ENCODE measurements at places on chromosomes 1 and 21. TPM values are rescaled to one million over a fixed set of nuclear protein-coding genes. Genes with fewer than 3 reads are reported as not detected.

SPRR1B gene
- not detected for total RNA-seq

UBE2U gene
- not detected for total RNA-seq

KCNK2 gene
- 1.6 TPM for total RNA-seq

SYT2 gene
- 0.53 TPM for total RNA-seq

GALNT2 gene
- total RNA-seq: 95.7 TPM

- no peak overlapping the region for H3K27ac ChIP-seq
- H3K36me3 ChIP-seq: no peaks in the 10 kb centered on the region
- no peak overlapping the region for H3K4me3 ChIP-seq
- DNase-seq: no peak
- H3K4me1 ChIP-seq: no peaks in the 10 kb centered on the region
Measured at GRCh38 chr1:214993419-214993818, 89.1 kb upstream of the KCNK2 start.

- no peaks in the 10 kb centered on the region for H3K27me3 ChIP-seq
- H3K4me1 ChIP-seq: peaks cover 19% of the 10 kb centered on the region
- no peak for DNase-seq
- H3K27ac ChIP-seq: no peak overlapping the region
- no peaks in the 10 kb centered on the region for H3K36me3 ChIP-seq
- no peak overlapping the region for H3K4me3 ChIP-seq
Measured at GRCh38 chr1:229203991-229204632, 66.8 kb upstream of the RAB4A start.

DNA sequence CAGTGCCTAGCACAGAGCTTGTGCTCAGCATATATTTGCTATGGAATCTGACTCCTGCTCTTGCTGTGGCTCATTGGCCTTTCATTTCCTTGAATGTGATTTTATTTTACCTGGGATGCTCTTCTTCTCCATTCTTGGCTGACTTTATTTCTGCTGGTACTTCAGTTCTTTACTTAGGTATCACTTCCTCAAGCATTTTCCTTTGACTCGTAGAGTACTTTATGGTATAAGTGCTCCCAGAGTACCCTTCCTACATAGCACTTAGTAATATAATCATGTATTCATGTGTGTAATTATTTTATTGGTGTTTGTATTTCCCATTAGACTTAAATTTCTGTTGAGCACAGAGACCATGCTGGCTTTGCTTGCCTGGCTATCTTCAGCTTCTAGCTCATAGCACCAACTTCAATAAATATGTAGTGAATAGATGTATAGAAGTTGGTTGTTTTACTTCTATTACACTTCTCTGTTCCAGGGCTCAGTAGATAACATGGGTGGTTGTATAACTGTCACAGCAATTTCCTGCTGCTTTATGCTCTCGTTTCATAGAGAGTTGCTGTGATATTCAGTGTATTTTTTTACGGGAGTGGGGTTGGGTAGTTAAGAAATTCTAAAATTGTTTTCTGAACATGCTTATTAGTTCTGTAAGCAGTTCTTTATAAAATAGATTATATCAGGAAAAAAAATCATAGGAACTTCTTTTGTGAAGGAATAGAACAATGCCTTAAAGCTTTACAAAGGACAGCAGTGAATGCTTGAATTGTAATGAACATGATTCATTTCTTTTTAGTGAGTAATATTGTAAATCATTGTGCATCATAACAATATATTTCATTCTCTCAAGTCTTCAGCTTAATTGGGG is 112.2 kb downstream of the NEK7 start:
- H3K4me1 ChIP-seq: no peaks in the 10 kb centered on the region
- no peak overlapping the region for H3K27ac ChIP-seq
- DNase-seq: no peak

DNA sequence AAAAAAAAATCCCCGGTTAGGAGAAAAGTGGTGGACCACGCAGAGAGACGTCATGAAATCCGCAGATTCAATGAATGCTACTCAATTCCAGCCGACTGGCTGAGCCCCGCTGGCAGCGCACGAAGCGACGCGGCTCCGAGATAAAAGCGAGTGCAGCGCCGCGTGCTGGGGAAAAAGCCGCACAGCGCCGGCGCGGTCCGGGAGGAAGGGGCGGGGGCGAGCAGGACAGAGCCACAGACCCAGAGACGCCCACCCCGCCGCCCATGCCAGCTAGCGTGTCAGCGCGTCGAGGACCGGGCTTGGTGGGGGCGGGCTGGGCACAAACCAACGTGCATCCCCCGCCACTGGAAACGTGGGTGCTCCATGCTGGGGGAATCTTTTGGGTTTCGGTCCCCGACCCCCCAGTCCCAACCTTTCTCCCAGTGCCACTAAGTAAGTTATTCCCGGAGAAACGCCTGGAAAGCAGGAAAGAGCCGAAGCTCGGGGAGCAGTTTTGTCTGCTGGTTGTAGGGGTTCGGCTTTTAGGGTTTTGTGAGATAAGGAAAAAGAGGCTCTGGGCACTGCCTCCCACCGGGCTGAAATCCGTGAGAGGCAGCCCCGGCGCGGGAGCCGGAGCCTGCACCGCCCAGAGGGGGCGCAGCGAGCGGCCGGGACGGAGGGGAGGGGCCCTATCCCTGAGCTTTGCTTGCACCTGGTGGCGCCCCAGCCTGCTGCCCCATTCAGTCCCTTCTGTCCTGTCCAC is at the start of gene KCNJ6:
TSS of gene KCNJ6 (minus strand) at position 148 of the 742 bp plus-strand sequence. CDS start 75,775 bp downstream, outside the sequence.
- no peaks in the 10 kb centered on the region for H3K4me1 ChIP-seq
- H3K27ac ChIP-seq: no peak within 1 kb of the TSS
- H3K36me3 ChIP-seq: no peaks in the 10 kb centered on the region
- DNase-seq: no peak

DNA sequence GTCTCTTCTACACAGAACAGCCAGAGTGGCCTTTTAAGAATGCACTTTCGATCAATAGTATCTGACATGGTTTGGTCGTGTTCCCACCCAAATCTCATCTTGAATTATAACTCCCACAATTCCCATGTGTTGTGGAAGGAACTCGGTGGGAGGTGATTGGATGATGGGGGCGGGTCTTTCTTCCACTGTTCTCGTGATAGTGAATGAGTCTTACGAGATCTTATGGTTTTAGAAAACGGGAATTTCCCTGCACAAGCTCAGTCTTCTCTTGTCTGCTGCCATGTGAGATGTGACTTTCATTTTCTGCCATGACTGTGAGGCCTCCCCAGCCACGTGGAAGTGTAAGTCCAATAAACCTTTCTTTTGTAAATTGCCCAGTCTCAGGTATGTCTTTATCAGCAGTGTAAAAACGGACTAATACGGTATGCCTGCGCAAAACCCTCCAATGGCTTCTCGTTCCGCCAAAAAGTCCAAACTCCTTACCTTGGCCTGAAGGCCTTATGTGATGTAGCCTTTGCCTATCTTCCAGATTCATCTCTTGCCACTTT is 23.0 kb upstream of the SMG7 start:
- H3K4me3 ChIP-seq: no peak overlapping the region
- H3K27ac ChIP-seq: no peak overlapping the region
- H3K4me1 ChIP-seq: no peaks in the 10 kb centered on the region
- H3K36me3 ChIP-seq: no peaks in the 10 kb centered on the region
- no peaks in the 10 kb centered on the region for H3K27me3 ChIP-seq

DNA sequence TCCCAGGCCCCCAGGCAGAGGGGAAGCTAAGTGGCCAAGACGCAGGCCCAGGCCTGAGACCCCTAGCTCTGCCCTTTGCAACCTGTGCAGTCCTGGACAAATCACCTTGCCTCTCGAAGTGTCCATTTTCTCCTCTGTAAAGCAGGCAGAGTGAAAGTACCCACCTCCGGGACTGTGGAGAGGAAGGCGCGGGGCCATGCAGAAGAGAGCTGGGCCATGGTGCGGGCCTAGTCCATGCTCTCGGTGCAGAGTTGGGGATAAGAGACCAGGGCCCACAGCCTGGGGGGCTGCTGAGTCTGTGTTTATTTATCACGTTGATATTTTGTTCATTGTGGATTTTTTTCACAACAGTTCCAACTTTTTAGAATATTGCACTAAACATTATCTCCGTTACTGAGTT is 160.2 kb upstream of the VAMP3 start:
- no peaks in the 10 kb centered on the region for H3K4me1 ChIP-seq
- no peak for DNase-seq
- no peak overlapping the region for H3K27ac ChIP-seq

- H3K4me1 ChIP-seq: no peaks in the 10 kb centered on the region
- no peak overlapping the region for H3K27ac ChIP-seq
- no peak for DNase-seq
- no peak overlapping the region for H3K4me3 ChIP-seq
- H3K36me3 ChIP-seq: no peaks in the 10 kb centered on the region
- no peaks in the 10 kb centered on the region for H3K27me3 ChIP-seq
Measured at GRCh38 chr1:116567790-116568661, 2.8 kb downstream of the CD58 start.

DNA sequence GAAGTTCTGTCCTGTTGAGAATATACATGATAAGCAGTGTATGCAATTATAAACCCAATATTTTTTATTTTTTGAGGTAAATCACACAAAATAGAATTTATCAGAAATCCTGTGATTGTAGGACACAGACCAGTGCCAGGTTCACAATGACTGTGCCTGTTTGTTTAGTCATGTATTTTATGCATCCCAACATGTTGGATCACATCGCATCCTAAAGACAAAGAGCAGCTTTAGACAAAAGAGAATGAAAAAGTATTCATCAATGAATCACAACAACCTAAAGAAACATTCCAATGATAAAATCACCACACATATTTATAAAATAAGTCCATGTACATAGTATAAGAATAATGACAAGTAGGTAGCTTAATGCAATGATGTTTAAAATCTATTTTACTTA is 53.2 kb upstream of the LRRC8D start:
- DNase-seq: no peak
- no peaks in the 10 kb centered on the region for H3K27me3 ChIP-seq
- no peaks in the 10 kb centered on the region for H3K36me3 ChIP-seq
- no peak overlapping the region for H3K4me3 ChIP-seq

GRCh38 chr1:203704120-203704519 is 60.9 kb upstream of the LAX1 start:
- no peaks in the 10 kb centered on the region for H3K27me3 ChIP-seq
- no peaks in the 10 kb centered on the region for H3K4me1 ChIP-seq
- H3K36me3 ChIP-seq: no peaks in the 10 kb centered on the region
- H3K4me3 ChIP-seq: no peak overlapping the region

GRCh38 chr1:110556471-110556807 is 37.5 kb upstream of the KCNA10 start:
- no peaks in the 10 kb centered on the region for H3K4me1 ChIP-seq
- no peaks in the 10 kb centered on the region for H3K27me3 ChIP-seq
- no peaks in the 10 kb centered on the region for H3K36me3 ChIP-seq
- no peak for DNase-seq

- H3K27ac ChIP-seq: no peak overlapping the region
- H3K4me1 ChIP-seq: no peaks in the 10 kb centered on the region
- H3K36me3 ChIP-seq: no peaks in the 10 kb centered on the region
- DNase-seq: no peak
- H3K4me3 ChIP-seq: no peak overlapping the region
Measured at GRCh38 chr1:244204004-244204403, 152.9 kb downstream of the ZBTB18 start.

DNA sequence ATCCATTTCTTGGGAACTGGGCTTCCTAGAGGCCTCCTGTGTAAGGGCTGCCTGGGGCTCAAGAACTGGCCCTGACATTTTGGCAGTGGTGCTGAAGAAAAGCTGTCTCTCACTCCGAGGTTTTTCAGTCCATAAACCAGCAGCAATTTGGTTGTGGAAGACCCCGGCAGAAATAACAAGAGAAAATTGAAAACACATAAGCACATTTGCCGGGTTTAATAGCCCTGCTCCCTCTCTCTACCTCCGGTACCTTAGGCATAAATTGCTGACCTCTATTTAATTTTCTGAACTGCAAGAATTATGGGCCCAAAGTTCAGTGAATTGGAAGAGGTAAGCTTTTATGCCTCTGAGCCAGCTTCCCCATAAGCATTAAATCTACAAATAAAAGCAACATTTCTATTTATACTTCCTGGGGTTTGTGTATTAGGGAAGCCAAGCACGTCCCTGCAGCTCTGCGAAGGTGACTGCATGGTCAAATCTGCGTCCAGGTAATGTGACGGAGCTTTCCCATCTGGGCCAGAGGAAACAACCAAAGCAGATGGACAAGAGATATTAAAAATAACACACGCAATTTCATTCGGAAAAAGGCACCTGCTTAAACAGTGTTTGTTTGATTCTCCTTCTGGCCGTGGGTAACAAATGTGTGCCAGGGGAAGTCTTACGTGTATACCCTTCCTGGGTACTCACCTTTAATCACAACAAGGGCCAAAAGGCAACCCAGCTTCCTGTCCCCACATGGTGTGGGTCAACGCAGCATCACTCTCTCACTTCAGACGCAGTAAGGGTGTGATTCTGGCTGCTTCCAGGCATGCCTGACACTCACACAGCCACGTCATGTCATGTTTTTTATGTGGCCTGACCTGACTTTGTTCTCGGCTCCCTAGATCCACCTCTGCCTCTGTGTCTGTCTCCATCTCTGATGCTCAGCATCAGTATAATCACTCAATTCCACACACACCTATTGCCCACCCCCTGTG is 69.2 kb downstream of the PAPPA2 start:
- H3K4me1 ChIP-seq: no peaks in the 10 kb centered on the region
- no peak overlapping the region for H3K27ac ChIP-seq
- no peak for DNase-seq
- H3K27me3 ChIP-seq: no peaks in the 10 kb centered on the region

GRCh38 chr1:147225193-147225730 is at the start of gene FMO5:
Gene FMO5 (minus strand): TSS chr1:147225339. CDS start chr1:147225029, 310 bp downstream.
- H3K36me3 ChIP-seq: no peaks in the 10 kb centered on the region
- H3K27me3 ChIP-seq: no peaks in the 10 kb centered on the region
- peak within 1 kb of the TSS; percentile 66 for H3K4me3 ChIP-seq
- peak; percentile 73 for DNase-seq
- peak within 1 kb of the TSS; percentile 81 for H3K27ac ChIP-seq
- no peaks in the 10 kb centered on the region for H3K4me1 ChIP-seq

- H3K4me3 ChIP-seq: no peak overlapping the region
- DNase-seq: no peak
- H3K36me3 ChIP-seq: no peaks in the 10 kb centered on the region
- H3K27ac ChIP-seq: peak overlapping the region; percentile 85
Measured at GRCh38 chr1:156509424-156510034, 9.0 kb upstream of the MEF2D start.

- H3K4me3 ChIP-seq: no peak overlapping the region
- DNase-seq: no peak
- no peaks in the 10 kb centered on the region for H3K27me3 ChIP-seq
- no peaks in the 10 kb centered on the region for H3K36me3 ChIP-seq
- no peak overlapping the region for H3K27ac ChIP-seq
Measured at GRCh38 chr1:32780628-32781234, 36.4 kb downstream of the YARS1 start.

- no peaks in the 10 kb centered on the region for H3K36me3 ChIP-seq
- peak; percentile 87 for DNase-seq
- H3K4me3 ChIP-seq: peak within 1 kb of the TSS; percentile 73
- no peaks in the 10 kb centered on the region for H3K27me3 ChIP-seq
- peaks cover 6% of the 10 kb centered on the region for H3K4me1 ChIP-seq
Measured at GRCh38 chr1:153774780-153775457, at the start of gene SLC27A3. Gene SLC27A3 (plus strand): TSS chr1:153775407. CDS start chr1:153775498, 91 bp downstream.

GRCh38 chr1:82903626-82904025 is 1095.3 kb downstream of the TTLL7 start:
- H3K27me3 ChIP-seq: no peaks in the 10 kb centered on the region
- H3K4me1 ChIP-seq: no peaks in the 10 kb centered on the region

DNA sequence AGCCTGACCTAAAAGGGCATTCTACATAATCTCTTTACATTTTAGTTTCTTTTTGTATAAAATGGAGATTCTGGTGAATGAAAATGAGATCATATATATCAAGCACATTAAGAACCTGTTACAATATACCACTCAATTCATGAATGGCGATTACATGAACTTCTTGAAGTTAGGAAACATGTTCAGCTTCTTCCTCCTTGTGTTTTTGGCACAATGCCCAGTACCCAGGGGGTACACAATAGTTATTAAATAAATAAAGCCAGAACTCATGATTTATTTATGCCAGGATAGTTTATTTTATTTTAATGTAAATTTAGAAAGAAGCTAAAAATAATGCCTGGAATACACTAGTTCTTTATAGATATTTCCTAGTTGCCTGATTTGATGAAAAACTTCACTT is 186.0 kb upstream of the PTGFR start:
- no peak for DNase-seq
- no peak overlapping the region for H3K4me3 ChIP-seq
- H3K27ac ChIP-seq: no peak overlapping the region
- H3K27me3 ChIP-seq: no peaks in the 10 kb centered on the region
- no peaks in the 10 kb centered on the region for H3K36me3 ChIP-seq
